ENCODE measurements at places on chromosomes 11 and 22.

DNA sequence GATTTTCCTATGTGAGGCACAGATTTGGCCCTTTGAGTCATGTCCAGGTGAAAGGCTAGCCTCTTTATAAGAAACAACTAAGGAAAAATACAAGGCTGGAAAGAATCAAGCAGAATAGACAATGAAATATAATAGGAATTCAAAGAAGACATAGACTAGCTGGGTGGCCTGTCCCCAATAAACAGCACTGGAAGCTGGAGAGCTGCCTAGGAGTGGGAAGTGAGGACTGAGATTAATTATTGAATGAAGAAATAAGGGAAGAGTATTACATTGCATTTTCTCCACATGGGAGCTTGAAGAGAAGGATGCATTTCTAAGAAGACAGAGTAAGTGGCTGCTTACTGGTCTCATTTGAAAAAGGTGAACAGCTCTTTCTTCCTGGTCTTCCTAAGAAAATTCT lies 100.0 kb downstream of the CCDC34 start:
- no peak for DNase-seq

- DNase-seq = no peak
Measured at GRCh38 chr11:111912535-111912934, at the start of gene HSPB2. TSS of gene HSPB2 (plus strand) at chr11:111912734. CDS start at chr11:111912830, 96 bp downstream.

DNA sequence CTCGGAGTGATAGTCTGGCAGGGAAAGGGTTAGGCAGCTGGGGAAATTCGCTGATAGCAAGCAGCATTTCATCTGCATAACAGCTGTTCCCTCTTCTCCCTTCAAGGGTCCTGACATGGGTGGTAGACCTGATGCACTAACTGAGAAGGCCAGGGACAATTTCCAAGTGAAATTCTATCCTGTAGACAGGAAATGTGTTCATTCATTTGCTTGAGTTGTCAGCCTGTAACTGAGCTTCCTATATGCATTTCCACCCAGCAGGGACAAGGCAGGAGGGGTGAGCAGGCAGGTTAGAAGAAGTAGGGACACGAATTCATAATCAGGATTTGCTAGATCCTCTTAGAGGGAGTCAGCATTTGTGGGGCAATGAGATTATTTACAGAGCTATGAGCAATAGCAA lies 154.3 kb upstream of the NCAM1 start:
- DNase-seq = no peak

- peak; percentile 80 for DNase-seq
Measured at GRCh38 chr11:122202951-122203456, 87.0 kb upstream of the BLID start.

DNA sequence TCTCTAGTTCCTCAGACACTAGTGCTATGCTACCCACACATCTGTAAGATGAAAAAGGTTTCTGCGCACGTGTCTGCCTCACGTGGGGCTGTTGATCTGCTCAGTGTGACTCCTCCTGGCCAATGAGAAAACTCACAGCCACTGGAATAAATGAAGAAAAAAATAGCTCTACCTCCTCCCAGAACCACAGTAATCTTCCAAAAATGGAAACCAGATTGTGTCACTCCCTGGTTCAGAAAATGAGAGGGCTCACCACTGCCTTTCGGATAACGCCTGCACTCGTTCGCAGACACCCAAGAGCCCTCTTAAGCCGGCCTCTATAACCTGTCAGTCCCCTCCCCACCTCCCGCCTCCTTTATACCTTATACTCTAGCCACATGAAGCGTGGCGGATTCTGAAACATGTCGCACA lies 5.1 kb downstream of the APBB1 start:
- peak; percentile 82 for DNase-seq

DNA sequence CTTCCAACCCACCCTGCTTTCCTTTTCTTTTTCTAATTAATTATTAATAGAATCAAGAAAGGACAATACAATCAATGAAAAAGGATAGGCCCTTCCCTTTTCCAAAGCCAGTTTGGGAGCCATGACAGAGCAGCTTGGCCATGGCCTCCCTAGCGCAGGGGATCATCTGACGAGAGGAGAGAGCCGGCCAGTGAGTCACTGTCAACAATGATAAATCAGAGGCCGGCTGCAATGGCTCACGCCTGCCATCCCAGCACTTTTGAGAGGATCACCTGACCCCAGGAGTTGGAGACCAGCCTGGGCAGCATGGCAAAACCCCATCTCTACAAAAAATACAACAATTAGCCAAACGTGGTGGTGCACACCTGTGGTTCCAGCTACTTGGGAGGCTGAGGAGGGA lies 27.5 kb upstream of the KRTAP5-7 start:
- DNase-seq = no peak

DNA sequence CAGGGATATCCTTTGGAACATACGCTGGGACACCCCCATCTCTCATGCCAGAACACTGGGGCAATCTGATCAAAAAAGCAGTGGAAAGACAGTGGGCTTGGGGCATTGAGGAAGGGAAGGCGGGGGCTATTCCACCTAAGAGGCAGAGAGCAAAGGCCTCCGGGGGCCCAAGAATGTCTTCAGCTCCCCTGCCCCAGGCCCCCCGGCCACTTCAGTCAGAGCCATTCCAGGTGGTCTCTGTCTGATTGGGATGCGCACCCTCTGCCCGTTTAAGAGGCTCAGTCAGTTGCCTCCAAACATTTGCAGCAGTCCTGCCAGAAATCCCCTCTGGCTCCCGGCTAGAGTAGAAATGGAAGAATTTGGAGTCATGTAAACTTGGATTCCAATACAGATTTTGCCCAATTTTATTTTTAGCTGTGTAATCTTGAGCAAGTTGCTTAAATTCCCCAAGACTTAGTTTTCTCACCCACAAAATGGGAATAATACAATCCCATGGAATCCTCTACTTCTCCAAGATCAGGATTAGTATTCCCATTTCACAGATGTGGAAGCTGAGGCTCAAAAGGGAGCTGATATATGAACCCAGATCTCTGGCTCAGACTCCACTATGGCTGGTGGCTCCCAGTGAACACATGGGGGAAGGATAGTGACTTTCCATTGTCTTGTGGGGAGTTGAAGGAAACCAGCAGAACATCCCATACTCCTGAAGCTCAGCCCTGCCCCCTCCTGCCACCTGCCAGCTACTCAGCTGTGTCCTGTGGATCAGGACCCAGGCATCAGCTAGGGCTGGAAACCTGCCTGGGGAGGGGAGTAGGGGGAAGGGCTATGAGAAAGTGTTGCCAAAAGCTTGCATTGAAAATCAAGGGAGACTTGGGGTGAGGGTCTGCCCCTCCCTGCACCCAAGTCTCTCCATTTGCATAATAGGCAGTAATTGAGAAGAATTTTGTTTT lies 6.1 kb upstream of the WNT11 start:
- DNase-seq = no peak

DNA sequence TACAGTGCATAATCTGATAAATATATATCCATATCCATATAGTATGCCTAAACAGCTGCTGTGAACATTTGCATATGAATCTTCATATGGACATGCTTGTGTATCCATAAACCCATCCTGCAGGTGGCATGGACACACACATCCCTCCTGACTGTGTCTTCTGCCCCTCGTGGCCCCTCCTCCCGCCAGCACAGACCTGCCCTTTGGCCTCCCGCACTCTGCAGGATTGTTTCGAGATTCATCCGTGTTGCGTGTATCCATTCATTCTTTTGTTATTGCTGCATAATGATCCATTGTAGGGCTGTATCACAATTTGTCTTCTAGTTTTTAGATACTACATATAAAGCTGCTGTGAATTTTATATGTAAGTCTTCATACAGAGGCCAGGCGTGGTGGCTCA lies 24.0 kb downstream of the ZBED4 start:
- DNase-seq = no peak

GRCh38 chr11:32172848-32173834 lies 82.3 kb downstream of the RCN1 start:
- peak; percentile 63 for DNase-seq

GRCh38 chr11:19995145-19995544 lies 165.1 kb downstream of the DBX1 start:
- DNase-seq = no peak

GRCh38 chr11:19595499-19595839 lies 117.2 kb upstream of the NAV2 start:
- DNase-seq = no peak
